ENCODE measurements at places on chromosomes 5 and 9. TPM values are rescaled to one million over a fixed set of nuclear protein-coding genes. Genes with fewer than 3 reads are reported as not detected.

- H3K27me3 ChIP-seq, result no peaks in the 10 kb centered on the region
- no peak overlapping the region for H3K4me3 ChIP-seq
- no peak overlapping the region for H3K27ac ChIP-seq
- DNase-seq, result no peak
These were observed 5.3 kb downstream of the ALDH7A1 start for GRCh38 chr5:126589536-126590297.

DNA sequence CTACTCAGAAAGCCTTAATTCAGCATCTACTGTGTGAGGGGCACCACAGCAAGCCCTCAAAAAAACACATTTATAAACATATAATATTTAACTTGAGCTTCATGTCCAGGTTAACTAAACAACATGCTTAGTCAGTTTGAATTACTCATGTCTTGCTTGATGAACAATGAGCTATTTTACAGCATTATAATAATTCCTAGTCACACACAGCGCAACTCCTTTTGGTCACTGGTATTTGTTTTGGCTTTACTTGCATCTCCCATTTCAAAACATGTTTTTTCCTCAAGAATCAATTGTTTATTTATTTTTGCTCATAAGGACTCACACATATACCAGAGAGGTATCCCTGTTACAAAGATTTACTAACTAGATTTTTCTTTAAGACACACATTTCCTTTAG lies 616.7 kb upstream of the DAB2 start:
- no peaks in the 10 kb centered on the region for H3K4me1 ChIP-seq
- H3K27ac ChIP-seq, result no peak overlapping the region
- no peaks in the 10 kb centered on the region for H3K36me3 ChIP-seq
- DNase-seq, result no peak

DNA sequence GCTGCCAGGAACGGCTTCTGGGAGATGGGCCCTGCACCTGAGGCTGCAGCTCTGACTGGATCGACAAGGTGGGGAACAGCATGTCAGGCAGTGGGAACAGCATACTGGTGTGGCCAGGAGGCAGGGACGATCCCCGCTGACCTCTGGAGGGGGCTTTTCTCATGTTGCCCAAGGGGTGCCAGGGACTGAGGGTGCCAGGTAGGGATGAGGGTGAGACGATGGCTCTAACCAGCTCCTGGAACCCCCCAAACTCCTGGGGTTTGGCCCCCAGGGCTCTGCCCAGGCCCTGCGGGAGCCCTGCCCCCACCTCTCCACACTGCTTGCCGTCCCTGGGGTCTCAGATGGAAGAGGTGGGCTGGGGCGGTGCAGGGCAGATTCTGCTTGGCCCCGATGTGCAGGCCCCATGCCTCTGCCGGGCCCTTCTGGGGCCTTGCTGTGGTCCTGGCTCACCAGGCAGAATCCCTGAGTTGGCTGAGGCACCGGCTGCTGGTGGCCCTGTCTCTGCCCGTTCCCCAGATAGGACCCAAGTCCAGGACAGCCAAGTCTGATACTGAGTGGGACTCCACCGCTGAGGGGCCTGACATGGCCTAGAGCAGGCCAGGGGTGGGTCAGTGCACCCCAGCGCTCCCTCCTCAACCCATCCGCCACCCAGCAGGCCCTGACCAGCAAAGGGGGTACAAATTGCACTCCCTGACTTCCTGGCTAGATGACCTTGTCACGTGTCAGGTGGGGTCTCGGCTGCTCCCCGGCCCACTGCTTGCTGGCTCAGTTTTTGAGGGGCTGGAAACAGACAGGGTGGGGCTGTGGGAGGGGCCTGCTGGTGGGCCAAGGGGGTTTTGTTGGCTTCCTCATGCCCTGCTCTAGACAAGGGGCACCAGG lies 28.4 kb upstream of the RNF130 start:
- H3K4me1 ChIP-seq, result no peaks in the 10 kb centered on the region
- H3K36me3 ChIP-seq, result no peaks in the 10 kb centered on the region
- H3K4me3 ChIP-seq, result no peak overlapping the region
- no peaks in the 10 kb centered on the region for H3K27me3 ChIP-seq
- DNase-seq, result no peak

DNA sequence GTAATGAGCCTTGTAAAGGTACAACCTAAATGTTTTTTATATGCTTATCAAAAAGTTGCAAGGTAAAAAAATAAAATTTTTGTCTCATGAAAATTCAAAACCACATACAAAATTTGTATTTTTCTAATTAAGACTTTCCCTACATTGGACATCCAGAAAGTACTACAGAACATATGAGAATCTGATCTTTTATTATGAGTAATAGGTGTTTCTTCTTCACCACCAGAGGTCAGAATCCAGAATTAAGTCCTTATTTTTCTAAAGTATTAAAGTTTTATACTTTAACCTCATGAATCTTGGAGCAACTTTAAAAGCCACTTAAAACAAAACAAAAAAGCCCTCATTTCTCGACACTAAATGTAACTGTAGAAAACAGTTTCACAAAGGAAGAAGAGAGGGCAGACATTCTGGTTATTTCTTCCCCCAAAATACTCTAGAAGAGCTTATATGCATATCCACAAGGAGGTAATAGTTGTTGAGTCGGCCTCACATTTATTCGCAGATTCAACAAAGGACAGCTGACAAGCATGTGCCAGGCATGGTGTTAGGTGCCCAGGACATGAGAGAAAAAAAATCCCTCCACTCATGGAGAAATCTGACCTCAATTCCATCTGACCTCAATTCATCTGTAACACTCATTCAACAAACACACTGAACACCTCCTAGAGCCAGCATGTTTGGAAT lies 69.3 kb downstream of the MLLT3 start:
- H3K27ac ChIP-seq, result no peak overlapping the region
- no peaks in the 10 kb centered on the region for H3K27me3 ChIP-seq
- H3K4me3 ChIP-seq, result no peak overlapping the region
- peaks cover 35% of the 10 kb centered on the region for H3K4me1 ChIP-seq
- H3K36me3 ChIP-seq, result no peaks in the 10 kb centered on the region

OSMR gene
- polyA plus RNA-seq, result 56.0 TPM

GRCh38 chr5:158589939-158590338 lies 509.8 kb downstream of the EBF1 start:
- no peak overlapping the region for H3K4me3 ChIP-seq
- no peak overlapping the region for H3K27ac ChIP-seq
- no peaks in the 10 kb centered on the region for H3K27me3 ChIP-seq
- DNase-seq, result no peak
- H3K4me1 ChIP-seq, result no peaks in the 10 kb centered on the region
- H3K36me3 ChIP-seq, result no peaks in the 10 kb centered on the region

PCDHA8 gene
- polyA plus RNA-seq, result 0.54 TPM

OR2S2 gene
- polyA plus RNA-seq, result 0.16 TPM

DNA sequence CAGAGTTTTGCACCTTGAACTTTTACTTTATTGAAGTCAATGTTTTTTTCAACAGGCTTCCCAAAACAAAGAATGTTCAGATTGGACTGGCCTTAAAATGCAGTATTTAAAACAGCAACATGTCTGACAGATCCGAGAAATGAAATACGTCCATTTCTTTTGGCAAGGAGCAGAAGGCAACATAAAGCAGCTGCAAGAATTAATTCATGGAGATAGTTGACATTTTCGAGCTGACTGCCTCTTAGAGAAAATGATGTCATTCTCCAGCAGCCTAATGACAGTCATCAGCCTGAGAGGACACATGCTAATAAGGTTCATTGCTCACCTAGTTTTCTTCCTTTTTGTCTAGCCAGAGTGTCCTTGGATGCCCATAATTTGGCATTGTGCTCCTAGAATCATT lies 232.2 kb upstream of the SEMA6A start:
- H3K27me3 ChIP-seq, result no peaks in the 10 kb centered on the region
- H3K36me3 ChIP-seq, result no peaks in the 10 kb centered on the region

DNA sequence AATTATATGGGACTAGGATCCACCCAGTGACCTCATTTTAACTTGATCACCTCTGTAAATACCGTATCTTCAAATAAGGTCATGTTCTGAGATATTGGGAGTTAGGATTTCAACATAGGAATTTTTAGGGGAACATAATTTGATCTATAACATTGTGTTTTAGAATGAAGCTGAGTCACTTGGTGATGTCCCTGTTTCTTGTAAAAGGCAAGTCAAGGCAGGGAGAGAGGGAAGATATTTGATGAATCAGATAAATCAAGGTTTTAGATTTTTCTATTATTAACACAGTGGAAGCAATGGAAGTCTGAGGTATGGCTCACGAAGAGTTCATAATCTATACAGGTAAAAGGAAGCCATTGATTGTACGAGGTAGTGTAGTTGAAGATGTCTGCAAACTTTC lies 11.8 kb upstream of the GPR151 start:
- no peak for DNase-seq
- no peak overlapping the region for H3K4me3 ChIP-seq
- no peaks in the 10 kb centered on the region for H3K36me3 ChIP-seq
- no peaks in the 10 kb centered on the region for H3K27me3 ChIP-seq
- peaks cover 3% of the 10 kb centered on the region for H3K4me1 ChIP-seq

- no peaks in the 10 kb centered on the region for H3K4me1 ChIP-seq
- H3K27me3 ChIP-seq, result no peaks in the 10 kb centered on the region
- H3K4me3 ChIP-seq, result no peak overlapping the region
- H3K36me3 ChIP-seq, result no peaks in the 10 kb centered on the region
- H3K27ac ChIP-seq, result no peak overlapping the region
These were observed 305.9 kb upstream of the PRR16 start for GRCh38 chr5:120158211-120158610.

PIP5KL1 gene
- 6.1 TPM for polyA plus RNA-seq

PCA3 gene
- polyA plus RNA-seq, result 0.21 TPM

DNA sequence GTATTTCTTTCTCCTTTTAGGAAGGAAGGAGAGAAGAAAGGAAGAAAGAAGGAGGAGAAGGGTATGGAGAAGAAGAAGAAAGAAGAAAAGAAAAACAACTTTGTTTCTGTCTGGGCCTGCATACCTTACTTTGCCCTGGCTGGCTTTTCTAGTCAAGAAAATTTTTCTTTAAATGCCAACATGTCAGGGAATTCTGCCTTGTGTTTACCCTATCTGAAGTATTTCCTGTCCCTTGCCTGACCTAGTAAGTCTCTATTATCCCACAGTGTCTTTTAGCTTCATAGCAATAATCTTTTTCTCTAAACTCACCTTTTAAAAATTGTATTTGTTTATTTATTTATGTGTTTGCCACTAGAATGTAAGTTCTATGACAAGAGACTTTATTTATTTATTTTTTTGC lies 1864.1 kb downstream of the EFNA5 start:
- H3K36me3 ChIP-seq, result no peaks in the 10 kb centered on the region
- no peak overlapping the region for H3K4me3 ChIP-seq
- DNase-seq, result no peak

SPOCK1 gene
- 11.3 TPM for polyA plus RNA-seq

CTNND2 gene
- polyA plus RNA-seq, result not detected

DNA sequence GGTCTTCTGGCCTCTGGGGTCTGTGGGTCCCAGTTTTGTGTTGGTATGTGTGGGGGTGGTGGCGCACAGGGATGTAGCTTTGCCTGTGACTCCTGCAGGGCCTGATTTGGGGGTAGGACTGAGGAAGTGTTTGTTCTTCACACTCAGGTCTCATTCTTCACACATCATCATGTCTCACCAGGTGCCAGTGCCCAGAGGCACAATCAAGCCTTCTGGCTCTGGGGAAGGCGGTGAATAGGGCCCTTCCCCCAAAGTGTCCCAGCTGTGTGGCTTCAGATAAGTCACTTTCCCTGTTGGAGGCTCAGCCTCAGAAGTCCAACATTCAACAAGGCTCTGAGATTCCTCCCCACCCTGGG lies 5.1 kb downstream of the DBN1 start:
- no peaks in the 10 kb centered on the region for H3K27me3 ChIP-seq
- DNase-seq, result no peak
- no peak overlapping the region for H3K4me3 ChIP-seq
- H3K4me1 ChIP-seq, result peaks cover 35% of the 10 kb centered on the region
- H3K27ac ChIP-seq, result no peak overlapping the region
- peaks cover 41% of the 10 kb centered on the region for H3K36me3 ChIP-seq

GRCh38 chr9:99465231-99465907 lies 243.3 kb downstream of the SEC61B start:
- DNase-seq, result peak; percentile 71
- H3K36me3 ChIP-seq, result no peaks in the 10 kb centered on the region
- H3K27ac ChIP-seq, result no peak overlapping the region
- H3K4me3 ChIP-seq, result no peak overlapping the region
- H3K27me3 ChIP-seq, result no peaks in the 10 kb centered on the region

GRCh38 chr5:173885475-173886010 lies 2.6 kb upstream of the CPEB4 start:
- no peak overlapping the region for H3K4me3 ChIP-seq
- H3K36me3 ChIP-seq, result no peaks in the 10 kb centered on the region
- DNase-seq, result no peak
- no peak overlapping the region for H3K27ac ChIP-seq
- peaks cover 14% of the 10 kb centered on the region for H3K4me1 ChIP-seq

- H3K27me3 ChIP-seq, result no peaks in the 10 kb centered on the region
- H3K27ac ChIP-seq, result no peak overlapping the region
- 0 out of 2 replicates have a peak overlapping the region, but pooled peaks have one; percentile 25 for H3K4me3 ChIP-seq
- no peak for DNase-seq
These were observed 4.1 kb upstream of the SMU1 start for GRCh38 chr9:33080534-33080933.

TMEM245 gene
- polyA plus RNA-seq, result 17.5 TPM

BRINP1 gene
- polyA plus RNA-seq, result 0.41 TPM

- no peaks in the 10 kb centered on the region for H3K36me3 ChIP-seq
- H3K27me3 ChIP-seq, result no peaks in the 10 kb centered on the region
- no peak for DNase-seq
- H3K27ac ChIP-seq, result no peak overlapping the region
- no peaks in the 10 kb centered on the region for H3K4me1 ChIP-seq
- H3K4me3 ChIP-seq, result no peak overlapping the region
These were observed 38.3 kb upstream of the NEURL1B start for GRCh38 chr5:172602783-172603231.

DNA sequence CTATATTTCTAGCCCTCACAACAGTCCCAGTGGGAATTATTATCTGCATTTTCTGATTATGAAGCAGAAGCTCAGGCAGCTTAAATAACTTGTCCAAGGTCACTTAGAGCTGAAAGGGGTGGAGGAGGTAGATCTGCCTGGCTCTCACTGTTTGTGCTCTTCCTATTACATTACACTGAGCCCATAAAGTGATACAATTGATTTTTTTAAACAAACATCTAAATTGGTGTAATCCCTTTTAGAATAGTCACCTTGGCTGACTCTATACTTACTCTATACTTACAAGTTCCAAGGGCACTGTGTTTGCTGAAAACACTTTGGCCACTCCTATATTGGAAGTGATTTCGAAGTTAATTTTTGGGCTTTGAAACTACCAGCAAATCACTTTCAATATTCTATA lies 144.7 kb downstream of the APBA1 start:
- H3K4me1 ChIP-seq, result no peaks in the 10 kb centered on the region
- no peak for DNase-seq
- H3K27me3 ChIP-seq, result no peaks in the 10 kb centered on the region
- no peak overlapping the region for H3K4me3 ChIP-seq
